ENCODE measurements at places on chromosomes 16 and 17. TPM values are rescaled to one million over a fixed set of nuclear protein-coding genes. Genes with fewer than 3 reads are reported as not detected.

DNA sequence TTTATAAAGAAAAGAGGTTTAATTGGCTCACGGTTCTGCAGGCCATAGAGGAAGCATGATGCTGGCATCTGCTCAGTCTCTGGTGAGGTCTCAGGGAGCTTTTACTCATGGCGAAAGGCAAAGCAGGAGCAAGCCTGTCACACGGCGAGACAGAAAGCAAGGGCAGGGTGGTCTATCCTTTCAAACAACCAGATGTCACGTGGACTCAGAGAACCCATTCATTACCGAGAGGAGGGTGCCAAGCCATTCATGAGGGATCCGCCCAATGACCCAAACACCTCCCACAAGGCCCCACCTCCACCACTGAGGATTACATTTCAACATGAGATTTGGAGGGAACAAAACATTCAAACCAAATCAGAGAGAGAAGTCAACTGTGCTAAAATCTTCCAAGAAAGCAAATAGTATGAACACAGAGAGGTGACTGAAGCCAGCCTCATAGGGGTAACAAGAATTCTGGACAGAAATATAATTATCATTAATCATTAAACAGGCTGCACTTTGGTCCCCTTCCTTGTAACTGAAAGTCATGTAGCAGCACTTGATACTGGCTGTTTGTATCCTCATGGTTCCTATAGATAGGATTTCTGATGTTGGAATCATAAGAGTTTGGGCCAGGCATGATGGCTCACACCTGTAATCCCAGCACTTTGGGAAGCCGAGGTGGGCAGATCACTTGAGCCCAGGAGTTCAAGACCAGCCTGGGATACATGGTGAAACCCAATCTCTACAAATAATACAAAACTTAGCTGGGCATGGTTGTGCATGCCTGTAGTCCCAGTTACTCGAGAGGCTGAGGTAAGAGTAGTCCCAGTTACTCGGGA lies 52.5 kb upstream of the B4GALNT2 start:
- H3K36me3 ChIP-seq = no peaks in the 10 kb centered on the region
- no peak overlapping the region for H3K4me3 ChIP-seq
- H3K27ac ChIP-seq = no peak overlapping the region
- DNase-seq = no peak

DNA sequence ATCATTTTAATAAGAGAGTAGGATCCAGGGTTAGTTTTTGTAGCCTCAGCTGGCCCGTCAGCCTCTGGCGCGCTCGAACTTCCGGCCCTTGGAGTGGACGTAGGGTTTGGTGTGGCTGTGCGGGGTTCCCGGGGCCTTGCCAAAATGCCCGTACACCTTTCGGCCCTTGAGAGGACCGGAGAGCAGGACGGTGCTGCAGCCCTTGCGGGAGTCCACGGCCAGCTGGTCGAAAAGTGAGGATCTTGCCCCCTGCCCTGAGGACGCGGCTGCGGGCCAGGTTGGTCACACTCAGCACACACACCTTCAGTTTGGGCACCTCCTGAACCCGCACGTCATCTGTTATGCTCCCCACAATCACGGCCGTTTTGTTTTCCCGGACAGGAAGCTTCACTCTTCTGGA lies 42.2 kb upstream of the CNTNAP4 start:
- H3K27ac ChIP-seq = no peak overlapping the region
- no peaks in the 10 kb centered on the region for H3K27me3 ChIP-seq
- no peak for DNase-seq
- H3K36me3 ChIP-seq = no peaks in the 10 kb centered on the region
- no peaks in the 10 kb centered on the region for H3K4me1 ChIP-seq
- H3K4me3 ChIP-seq = no peak overlapping the region

GPR139 gene
- total RNA-seq = not detected

- no peak overlapping the region for H3K4me3 ChIP-seq
- DNase-seq = no peak
- H3K4me1 ChIP-seq = no peaks in the 10 kb centered on the region
- H3K27me3 ChIP-seq = no peaks in the 10 kb centered on the region
Observed at GRCh38 chr17:27654136-27654535, 23.1 kb downstream of the LGALS9 start.

ANKS3 gene
- 55.9 TPM for total RNA-seq

DNA sequence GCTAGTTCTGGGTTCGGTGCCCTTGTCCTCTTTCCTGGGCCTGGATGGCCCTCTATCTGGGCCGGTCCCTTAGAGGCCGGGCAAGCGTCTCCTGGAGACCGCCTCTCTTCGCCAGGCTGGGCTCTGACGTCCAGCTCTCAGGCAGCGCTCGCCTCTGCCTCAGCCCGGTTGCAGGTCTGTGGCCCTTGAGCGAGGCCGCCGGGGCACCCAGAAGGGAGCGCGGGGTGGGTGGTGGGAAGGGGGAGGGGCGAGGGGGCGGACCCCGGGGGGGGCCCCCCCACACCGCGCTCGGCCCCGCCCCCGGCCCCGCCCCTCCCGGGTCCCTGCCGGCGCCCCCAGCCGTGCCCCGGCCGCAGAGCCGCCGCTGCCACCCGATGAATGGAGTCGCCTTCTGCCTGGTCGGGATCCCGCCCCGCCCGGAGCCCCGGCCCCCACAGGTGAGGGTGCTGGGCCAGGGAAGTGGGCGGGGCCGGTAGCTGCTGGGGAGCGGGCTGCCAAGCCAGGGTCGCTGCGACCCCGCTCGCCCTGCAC lies at the start of gene ARHGAP23:
ARHGAP23 (plus strand) TSS at position 353 of the 531 bp plus-strand sequence; CDS start at position 375, 22 bp downstream.
- H3K36me3 ChIP-seq = no peaks in the 10 kb centered on the region
- peaks cover 43% of the 10 kb centered on the region for H3K4me1 ChIP-seq
- H3K4me3 ChIP-seq = peak within 1 kb of the TSS; percentile 98
- no peak for DNase-seq
- no peaks in the 10 kb centered on the region for H3K27me3 ChIP-seq

- no peak for DNase-seq
- no peak overlapping the region for H3K4me3 ChIP-seq
- no peak overlapping the region for H3K27ac ChIP-seq
Observed at GRCh38 chr16:49520492-49521038, 147.0 kb downstream of the C16orf78 start.

CPNE7 gene
- not detected for total RNA-seq

DNA sequence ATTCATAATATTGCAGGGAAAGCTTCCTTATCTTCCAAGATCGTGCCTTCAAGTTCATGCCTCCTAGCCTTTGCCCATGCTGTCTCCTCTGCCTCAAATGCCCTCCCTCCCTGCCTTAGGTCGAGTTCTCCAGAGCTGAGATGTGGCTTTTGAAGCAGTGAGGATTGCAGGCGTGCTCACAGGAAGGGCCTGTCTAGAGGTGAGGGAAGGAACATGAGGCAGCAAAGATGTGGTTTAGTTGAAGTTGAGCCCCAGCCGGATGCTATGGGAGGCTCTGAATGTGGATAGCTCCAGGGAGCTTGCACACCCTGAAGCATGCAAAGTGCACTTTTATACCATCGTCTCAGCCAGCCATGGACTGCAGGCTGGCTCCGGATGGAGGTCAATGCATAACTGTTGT lies 754.6 kb upstream of the EEF2KMT start:
- H3K4me3 ChIP-seq = no peak overlapping the region
- no peaks in the 10 kb centered on the region for H3K36me3 ChIP-seq
- DNase-seq = no peak
- H3K27me3 ChIP-seq = no peaks in the 10 kb centered on the region

- H3K4me3 ChIP-seq = no peak overlapping the region
- H3K27ac ChIP-seq = no peak overlapping the region
- no peak for DNase-seq
- H3K27me3 ChIP-seq = no peaks in the 10 kb centered on the region
Observed at GRCh38 chr17:75565066-75565465, 22.5 kb upstream of the MYO15B start.

GRCh38 chr16:87447323-87447722 lies 45.5 kb downstream of the ZCCHC14 start:
- no peak overlapping the region for H3K4me3 ChIP-seq
- peak overlapping the region; percentile 67 for H3K27ac ChIP-seq

PLXDC1 gene
- 23.8 TPM for total RNA-seq

TP53TG3 gene
- total RNA-seq = not detected

EXOSC6 gene
- 22.7 TPM for total RNA-seq

GRCh38 chr17:59621771-59622170 lies 2.1 kb downstream of the CLTC start:
- H3K27me3 ChIP-seq = no peaks in the 10 kb centered on the region
- H3K4me1 ChIP-seq = peaks cover 42% of the 10 kb centered on the region
- peak overlapping the region; percentile 35 for H3K27ac ChIP-seq
- peak overlapping the region; percentile 97 for H3K4me3 ChIP-seq

DNA sequence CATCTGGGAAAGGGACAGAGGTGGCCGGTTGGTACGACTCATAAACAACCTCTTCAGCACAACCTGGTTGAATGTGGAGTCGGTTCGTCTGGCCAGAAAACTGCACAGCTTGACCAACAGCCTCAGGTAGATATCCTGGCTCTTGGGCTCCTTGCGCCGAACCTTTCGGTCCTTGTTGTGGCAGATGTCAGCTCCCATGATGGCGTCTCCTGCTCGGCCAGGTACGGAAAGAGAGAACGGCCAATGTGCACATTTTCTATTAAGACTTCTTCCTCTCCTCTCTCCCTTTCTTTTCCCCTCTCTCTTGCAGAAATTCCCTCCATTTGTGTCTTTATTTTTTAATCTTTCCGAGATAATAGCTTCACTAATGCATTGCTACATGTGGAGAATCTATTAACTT lies 41.8 kb upstream of the CNTNAP4 start:
- H3K4me3 ChIP-seq = no peak overlapping the region
- no peak for DNase-seq
- H3K27me3 ChIP-seq = no peaks in the 10 kb centered on the region
- H3K36me3 ChIP-seq = no peaks in the 10 kb centered on the region

KRT16 gene
- 31.9 TPM for total RNA-seq

DNA sequence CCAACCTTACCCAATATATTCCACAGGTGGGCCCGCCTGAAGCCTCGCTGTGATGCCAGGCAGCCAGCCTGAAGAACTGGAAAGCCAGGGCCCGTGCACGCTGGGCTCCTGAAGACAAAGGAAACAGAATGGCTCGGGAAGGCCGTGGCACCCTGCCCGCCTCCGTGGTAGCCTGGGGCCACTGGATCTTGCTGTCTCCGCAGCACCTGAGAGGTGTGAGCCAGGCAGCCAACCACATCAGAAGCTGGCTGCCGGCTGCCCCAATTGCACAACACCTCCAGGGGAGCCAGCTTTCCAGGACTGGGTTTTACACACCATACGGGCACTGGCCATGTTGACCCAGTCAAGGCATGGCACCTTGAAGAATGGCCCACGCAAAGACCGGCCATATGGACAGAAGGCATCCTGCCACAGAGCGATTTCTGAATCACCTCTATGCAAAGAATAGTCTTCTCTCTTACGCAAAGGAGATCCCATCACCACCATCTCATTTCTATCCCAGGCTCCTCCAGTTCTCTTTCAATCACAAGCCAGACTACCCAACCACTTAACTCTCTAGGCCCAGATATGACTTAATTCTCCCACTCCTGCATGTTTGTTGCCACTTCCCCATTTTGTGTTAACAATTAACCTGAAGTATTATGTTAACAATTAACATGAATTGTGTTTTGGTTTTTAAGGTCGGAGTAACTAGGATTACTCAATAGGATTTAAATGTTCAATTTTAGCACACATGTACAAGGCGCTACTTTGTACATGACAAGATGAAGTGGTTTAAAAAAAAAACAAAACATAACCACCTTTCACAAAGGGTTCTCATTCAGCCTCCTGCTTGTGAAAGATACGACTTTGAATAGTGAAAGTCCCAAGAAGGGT lies 32.1 kb downstream of the ZFHX3 start:
- H3K27me3 ChIP-seq = no peaks in the 10 kb centered on the region
- no peak overlapping the region for H3K27ac ChIP-seq
- peaks cover 46% of the 10 kb centered on the region for H3K4me1 ChIP-seq
- DNase-seq = no peak
- H3K36me3 ChIP-seq = no peaks in the 10 kb centered on the region
- no peak overlapping the region for H3K4me3 ChIP-seq

DNA sequence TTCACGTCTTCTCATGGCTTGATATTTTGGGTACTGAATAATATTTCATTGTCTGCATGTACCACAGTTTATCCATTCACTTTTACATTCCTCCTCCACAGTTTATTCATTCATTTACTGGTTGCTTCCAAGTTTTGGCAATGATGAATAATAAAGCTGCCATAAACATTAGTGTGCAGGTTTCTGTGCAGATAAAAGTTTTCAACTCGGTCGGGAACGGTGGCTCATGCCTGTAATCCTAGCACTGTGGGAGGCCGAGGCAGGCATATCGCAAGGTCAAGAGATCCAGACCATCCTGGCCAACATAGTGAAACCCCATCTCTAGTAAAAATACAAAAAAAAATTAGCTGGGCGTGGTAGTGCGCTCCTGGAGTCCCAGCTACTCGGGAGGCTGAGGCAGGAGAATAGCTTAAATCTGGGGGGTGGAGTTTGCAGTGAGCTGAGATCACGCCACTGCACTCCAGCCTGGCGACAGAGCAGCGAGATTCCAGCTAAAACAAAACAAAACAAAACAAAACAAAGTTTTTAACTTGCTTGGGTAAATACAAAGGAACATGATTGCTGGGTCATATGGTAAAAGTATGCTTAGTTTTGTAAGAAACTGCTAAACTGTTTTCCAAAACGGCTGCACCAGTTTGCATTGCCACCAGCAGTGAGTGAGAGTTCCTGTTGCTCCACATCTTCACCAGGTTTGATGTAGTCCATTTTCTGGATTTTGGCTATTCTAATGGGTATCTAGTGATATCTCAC lies 89.5 kb downstream of the WWP2 start:
- H3K27me3 ChIP-seq = no peaks in the 10 kb centered on the region
- H3K36me3 ChIP-seq = no peaks in the 10 kb centered on the region
- peaks cover 6% of the 10 kb centered on the region for H3K4me1 ChIP-seq
- DNase-seq = no peak
- no peak overlapping the region for H3K27ac ChIP-seq

HCRT gene
- total RNA-seq = not detected

HSPB9 gene
- total RNA-seq = not detected

RSKR gene
- total RNA-seq = 0.32 TPM

BLMH gene
- 6.9 TPM for total RNA-seq

- DNase-seq = peak; percentile 12
- H3K27me3 ChIP-seq = no peaks in the 10 kb centered on the region
- H3K27ac ChIP-seq = no peak overlapping the region
- H3K4me1 ChIP-seq = no peaks in the 10 kb centered on the region
- no peaks in the 10 kb centered on the region for H3K36me3 ChIP-seq
- no peak overlapping the region for H3K4me3 ChIP-seq
Observed at GRCh38 chr16:48123104-48123788, 32.5 kb downstream of the ABCC12 start.

GALR2 gene
- 2.3 TPM for total RNA-seq

- no peak for DNase-seq
- H3K4me3 ChIP-seq = peak overlapping the region; percentile 79
- H3K4me1 ChIP-seq = peaks cover 2% of the 10 kb centered on the region
- peak overlapping the region; percentile 62 for H3K27ac ChIP-seq
- H3K27me3 ChIP-seq = peaks cover 7% of the 10 kb centered on the region
Observed at GRCh38 chr17:44828919-44829522, 1.1 kb downstream of the GJC1 start.

- DNase-seq = peak; percentile 97
- H3K27me3 ChIP-seq = no peaks in the 10 kb centered on the region
- H3K4me3 ChIP-seq = peak overlapping the region; percentile 41
- H3K36me3 ChIP-seq = peaks cover 12% of the 10 kb centered on the region
Observed at GRCh38 chr16:75305364-75306098, 54.1 kb upstream of the BCAR1 start.

GRCh38 chr17:42474276-42474675 lies 15.6 kb downstream of the ATP6V0A1 start:
- H3K4me1 ChIP-seq = no peaks in the 10 kb centered on the region
- peaks cover 74% of the 10 kb centered on the region for H3K36me3 ChIP-seq
- no peak overlapping the region for H3K4me3 ChIP-seq
- DNase-seq = no peak
- no peaks in the 10 kb centered on the region for H3K27me3 ChIP-seq
- H3K27ac ChIP-seq = no peak overlapping the region

- no peaks in the 10 kb centered on the region for H3K36me3 ChIP-seq
- H3K4me1 ChIP-seq = no peaks in the 10 kb centered on the region
- H3K27me3 ChIP-seq = peaks cover 22% of the 10 kb centered on the region
- no peak overlapping the region for H3K4me3 ChIP-seq
Observed at GRCh38 chr16:87604634-87605111, 2.4 kb downstream of the JPH3 start.
